Kasumi-1 (cell line): ENCODE measurements at places on chromosomes 12 and 14.

- no peak for DNase-seq
These were observed 46.5 kb downstream of the ELK3 start for GRCh38 chr12:96240656-96241055.

DNA sequence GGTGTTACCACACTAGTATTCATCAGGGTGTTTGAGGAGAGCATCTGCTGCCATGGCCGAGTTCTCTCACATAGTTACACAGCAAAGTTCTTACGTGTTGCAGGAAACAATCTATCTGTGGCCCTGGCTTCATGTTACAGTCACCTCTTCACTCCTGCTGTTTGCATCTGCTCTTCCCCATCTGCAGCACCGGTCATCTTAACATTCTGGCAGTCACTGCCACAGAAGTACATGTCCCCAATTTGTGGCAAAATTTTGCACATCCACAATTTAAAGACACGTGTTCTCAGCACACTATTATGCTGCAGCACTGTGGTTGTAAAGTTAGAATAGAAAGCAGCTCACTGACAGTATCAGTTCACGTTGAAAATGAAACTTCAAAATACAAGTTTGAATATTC is 23.2 kb downstream of the MAPK1IP1L start:
- peak; percentile 21 for DNase-seq

DNA sequence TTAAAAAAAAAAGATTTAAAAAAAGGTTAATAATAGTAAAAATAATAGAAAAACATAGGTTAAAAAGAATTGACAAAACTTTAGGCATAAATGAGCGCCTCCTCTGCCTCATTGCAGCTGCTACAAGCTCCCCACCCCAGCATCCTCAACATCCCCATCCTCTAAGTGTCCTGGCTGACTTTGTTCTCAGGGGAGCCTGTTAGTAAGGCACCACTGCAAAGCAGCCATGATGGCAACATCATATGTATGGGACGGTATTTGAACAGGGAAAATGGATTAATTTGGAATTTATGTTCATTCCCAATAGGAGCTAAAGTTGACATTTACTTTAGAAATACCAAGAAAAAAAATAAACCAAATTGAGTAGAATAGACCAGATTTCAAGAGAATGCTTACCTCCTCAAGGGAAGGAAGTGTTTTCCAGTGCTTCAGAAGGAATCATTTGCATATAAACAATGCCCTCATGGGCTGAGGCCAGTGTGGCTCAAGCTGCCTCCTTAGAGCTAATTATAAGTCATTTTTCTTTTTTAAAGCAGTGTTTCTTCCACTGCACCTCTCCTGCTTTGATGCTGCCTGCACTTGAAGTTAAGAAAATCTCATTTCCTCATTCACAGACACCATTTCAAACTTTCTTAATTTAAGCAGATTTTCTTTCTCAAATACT is 59.6 kb downstream of the DACT1 start:
- DNase-seq = no peak

GRCh38 chr14:54483073-54483745 is 5.6 kb downstream of the GMFB start:
- no peak for DNase-seq

- DNase-seq = no peak
These were observed 65.9 kb downstream of the DAAM1 start for GRCh38 chr14:59254146-59254910.

GRCh38 chr12:21634245-21634644 is 23.4 kb downstream of the LDHB start:
- DNase-seq = no peak

DNA sequence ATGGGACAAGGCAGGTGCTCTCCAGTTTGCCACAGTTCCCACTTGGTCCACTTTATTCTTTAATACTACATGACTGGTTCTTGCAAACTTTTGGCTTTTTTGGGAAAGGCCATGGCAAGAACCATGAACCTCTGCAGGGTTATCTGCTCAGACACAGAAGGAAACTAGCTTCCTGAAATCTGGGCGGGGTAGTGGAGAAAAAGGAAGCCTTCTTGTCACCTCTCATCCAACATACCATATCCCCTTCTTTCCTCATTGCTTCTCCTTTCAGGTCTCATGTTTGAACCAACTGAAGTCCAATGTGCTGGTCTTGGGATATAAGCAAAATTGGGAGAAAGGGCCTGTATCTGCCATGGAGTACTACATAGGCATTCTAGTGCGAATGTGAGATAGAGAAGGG is 5.5 kb upstream of the KLHL33 start:
- DNase-seq = no peak

DNA sequence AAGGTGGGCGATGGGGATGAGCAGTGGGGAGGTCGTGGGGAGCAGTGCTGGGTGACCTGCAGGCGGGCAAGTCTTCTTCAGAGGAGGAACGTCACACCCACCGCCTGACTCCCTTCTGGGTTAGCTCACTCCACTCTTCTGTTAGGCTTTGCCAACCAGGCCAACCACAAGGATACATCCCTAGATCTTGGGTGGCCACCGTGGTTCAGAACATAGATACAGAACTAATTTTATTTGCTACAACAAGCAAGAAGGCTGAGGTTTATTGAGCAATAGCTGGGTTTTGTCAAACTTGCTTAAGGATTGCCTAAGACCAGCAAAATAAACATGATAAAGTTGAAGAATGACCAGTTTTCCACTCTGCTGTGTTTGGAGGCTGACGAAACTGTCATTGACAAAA is 109.4 kb downstream of the DACT1 start:
- no peak for DNase-seq

DNA sequence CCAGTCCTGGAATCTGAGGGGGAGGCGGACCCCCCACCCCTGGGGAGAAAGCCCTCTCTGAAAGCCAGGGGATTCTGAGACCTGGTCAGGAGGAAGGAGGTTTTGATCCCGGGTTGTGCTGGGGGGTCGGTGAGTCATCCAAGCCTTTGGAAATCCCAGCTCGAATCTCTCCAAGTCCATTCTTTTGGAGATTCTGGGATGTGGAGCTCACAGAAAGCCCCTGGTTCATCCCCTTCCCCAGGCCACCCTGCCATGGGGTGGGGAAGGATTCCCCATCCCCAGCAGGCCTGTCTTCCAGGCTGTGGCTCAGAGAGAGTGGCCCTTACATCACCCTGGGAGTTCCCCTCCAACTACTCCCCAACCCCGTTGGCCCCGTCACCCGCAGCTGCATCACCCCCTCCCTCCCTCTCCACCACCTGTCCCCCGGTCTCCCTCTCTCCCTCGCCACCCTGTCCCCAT is 14.3 kb downstream of the EXOC3L4 start:
- DNase-seq = no peak

GRCh38 chr12:103560604-103561101 is 26.4 kb upstream of the STAB2 start:
- DNase-seq = no peak

DNA sequence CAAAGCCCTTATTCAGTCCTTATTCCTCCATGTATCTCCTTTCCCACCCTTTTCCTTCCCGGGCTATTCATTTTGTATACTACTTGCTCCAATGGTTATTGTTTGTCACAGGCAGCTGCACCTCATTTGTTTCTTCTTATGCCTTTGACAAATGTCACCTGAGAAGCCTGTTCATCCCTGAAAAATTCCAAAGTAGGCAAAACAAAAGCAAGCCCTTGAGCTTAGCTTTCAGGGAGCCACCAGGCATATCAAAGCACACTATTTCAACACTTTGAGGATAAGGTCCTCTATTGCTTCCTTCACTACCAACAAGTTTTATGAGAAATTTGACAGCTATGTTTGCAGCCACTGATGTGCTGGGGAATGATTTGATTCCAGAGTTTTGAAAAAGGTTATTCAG is 738.7 kb upstream of the LMO3 start:
- DNase-seq = no peak

- no peak for DNase-seq
These were observed 95.3 kb downstream of the FGD4 start for GRCh38 chr12:32494656-32495055.

DNA sequence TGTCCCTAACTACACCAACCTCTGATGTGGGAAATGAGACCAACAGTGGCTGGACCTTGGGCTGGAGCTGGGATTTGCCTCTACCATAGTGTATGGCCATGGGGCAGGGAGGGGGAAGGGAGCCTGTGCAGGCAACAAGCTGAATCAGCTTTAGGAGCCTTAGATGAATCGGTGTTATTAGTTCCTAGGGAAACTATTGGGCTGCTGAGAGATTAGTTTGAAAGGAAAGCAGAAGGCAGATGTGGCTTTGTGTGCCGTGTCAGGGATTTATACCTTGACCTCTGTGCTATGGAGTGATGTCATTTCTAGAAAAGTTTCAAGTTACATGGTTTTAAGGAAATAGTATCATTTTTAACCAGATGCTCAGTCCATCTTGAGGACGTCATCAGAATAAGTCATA is 19.5 kb upstream of the GAS2L3 start:
- DNase-seq = no peak

- no peak for DNase-seq
These were observed 136.9 kb downstream of the FUT8 start for GRCh38 chr14:65549429-65549828.

- DNase-seq = no peak
These were observed 72.4 kb downstream of the FERMT2 start for GRCh38 chr14:52878469-52878868.

- DNase-seq = no peak
These were observed 36.1 kb upstream of the PRICKLE1 start for GRCh38 chr12:42625611-42626010.

DNA sequence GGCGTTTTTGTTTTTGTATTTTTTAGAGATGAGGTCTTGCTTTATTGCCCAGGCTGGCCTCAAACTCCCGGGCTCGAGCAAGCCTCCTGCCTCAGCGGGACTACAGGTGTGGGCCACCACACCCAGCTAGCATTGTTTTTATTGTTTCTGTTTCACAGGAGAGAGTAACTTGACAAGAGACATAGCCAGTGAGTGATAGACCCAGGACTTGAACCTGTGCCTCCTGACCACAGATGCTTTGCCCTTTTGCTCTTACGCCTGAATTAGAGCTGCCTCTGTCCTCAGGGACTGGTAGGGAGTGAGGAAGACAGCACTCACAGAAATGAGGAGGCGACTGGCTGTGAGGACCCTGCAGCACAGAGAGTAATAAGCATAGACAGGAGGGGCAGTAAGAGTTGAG is 2.3 kb downstream of the EVL start:
- no peak for DNase-seq

- DNase-seq = no peak
These were observed 186.5 kb upstream of the HMGA2 start for GRCh38 chr12:65637774-65638173.

GRCh38 chr12:109951136-109951535 is 45.0 kb downstream of the GIT2 start:
- DNase-seq = no peak

GRCh38 chr14:75877292-75877691 is 104.5 kb downstream of the TGFB3 start:
- DNase-seq = no peak

- no peak for DNase-seq
These were observed 291.7 kb downstream of the RAD51B start for GRCh38 chr14:68111097-68111852.

GRCh38 chr12:460261-461230 is 807 bp downstream of the B4GALNT3 start:
- DNase-seq = no peak

DNA sequence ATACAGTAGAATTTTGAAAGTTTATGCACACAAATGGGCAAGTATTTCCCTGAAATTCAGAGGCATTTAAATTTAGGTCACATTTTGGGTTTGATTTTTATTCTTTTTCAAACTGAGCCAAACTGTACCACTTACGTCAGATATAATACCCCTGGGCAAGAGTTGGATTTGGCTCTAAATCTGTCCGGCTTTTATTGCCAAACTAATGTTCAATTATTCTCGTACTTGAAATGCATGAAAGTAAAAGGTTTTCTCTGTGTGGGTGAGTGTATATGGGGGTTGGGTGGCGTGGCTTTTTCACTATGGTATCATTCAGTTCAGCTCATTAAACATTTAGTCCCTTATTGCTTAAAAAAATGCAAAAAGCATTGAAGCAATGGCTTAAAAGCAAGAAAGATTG is 55.9 kb downstream of the SLCO1C1 start:
- DNase-seq = no peak

DNA sequence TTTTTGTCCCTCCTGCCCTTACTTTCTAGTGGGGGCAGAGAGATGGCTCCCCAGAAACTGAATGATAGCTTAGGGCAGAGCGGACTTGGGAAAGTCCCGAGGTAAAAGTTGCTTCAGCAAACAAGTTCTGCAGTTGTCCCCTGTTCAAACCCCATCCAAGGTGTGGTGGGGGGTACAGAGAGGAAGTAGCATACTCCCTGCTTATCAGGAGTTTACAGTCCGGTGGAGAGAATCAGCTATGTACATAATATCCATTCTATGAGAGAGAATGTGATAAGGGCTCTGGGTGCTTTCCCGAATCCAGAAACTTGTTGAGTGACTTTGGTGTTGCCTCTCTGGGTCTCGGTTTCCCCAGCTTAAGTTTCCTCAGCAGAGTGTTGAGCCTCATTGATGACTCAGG is 40.4 kb upstream of the VRK1 start:
- DNase-seq = no peak

- DNase-seq = peak; percentile 50
These were observed 731 bp upstream of the PCNX4 start for GRCh38 chr14:60090864-60091519.

DNA sequence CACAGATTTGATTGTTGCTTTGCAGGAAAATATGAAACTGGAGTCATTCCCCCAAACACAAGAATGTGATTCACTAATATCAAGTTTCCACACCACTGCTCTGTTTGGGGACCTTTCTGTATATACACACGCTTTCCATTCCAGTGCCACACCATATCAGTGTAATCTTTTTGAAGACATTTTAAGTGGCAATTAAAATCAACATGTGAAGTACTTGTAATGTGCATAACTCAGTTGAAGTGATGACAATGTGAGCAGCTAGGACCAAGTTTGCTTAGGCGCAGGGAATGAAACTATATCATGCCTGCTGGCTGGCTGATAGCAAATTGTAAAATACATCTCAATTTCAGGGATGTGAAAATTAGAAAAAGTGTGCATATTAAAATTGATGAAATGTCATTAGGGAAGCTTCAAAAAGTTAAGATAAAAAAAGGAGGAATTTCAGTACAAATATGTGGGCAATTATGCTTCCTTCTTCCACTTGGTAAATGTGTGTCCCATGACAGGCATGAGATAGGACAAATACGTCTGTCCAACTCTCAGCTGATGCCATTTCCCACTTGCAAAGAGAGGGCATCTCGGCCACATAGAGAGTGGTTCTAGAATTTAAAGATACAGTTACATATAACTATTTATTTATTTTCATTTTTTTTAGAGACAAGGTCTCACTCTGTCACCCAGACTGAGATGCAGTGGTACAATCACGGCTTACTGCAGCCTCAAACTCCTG is 43.7 kb downstream of the HSPB8 start:
- no peak for DNase-seq

DNA sequence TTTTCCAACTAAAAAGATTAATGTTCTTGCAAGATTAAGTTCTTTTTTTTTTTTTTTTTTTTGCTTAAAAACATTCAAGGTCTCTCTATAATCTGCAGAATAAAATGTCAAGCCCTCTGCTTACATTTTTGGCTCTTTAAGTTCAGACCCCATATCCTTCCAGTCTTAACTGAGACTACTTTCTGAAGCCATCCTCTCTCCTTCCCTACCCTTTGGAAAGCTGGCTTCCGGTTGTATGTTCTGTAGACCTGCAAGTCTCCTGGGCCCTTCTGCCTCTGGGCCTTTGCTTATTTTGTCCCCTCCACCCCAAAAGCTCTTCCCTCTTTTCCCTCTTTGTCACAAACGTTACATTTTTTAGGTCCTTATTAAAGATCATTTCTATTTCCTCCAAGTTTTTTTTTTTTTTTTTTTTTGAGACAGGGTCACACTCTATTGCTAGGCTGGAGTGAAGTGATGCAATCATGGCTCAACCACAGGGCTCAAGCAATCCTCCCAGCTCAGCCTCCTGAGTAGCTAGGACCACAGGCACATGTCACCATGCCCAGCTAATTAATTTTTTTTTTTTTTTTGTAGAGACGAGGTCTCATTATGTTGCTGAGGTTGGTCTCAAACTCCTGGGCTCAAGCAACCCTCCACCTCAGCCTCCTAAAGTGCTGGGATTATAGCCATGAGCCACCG is 46.5 kb downstream of the PTPRB start:
- no peak for DNase-seq
